Right ventricle myocardium inferior (tissue), 1 donor: ENCODE measurements at places on chromosomes 4 and X. TPM values are rescaled to one million over a fixed set of nuclear protein-coding genes. Genes with fewer than 3 reads are reported as not detected.

DNA sequence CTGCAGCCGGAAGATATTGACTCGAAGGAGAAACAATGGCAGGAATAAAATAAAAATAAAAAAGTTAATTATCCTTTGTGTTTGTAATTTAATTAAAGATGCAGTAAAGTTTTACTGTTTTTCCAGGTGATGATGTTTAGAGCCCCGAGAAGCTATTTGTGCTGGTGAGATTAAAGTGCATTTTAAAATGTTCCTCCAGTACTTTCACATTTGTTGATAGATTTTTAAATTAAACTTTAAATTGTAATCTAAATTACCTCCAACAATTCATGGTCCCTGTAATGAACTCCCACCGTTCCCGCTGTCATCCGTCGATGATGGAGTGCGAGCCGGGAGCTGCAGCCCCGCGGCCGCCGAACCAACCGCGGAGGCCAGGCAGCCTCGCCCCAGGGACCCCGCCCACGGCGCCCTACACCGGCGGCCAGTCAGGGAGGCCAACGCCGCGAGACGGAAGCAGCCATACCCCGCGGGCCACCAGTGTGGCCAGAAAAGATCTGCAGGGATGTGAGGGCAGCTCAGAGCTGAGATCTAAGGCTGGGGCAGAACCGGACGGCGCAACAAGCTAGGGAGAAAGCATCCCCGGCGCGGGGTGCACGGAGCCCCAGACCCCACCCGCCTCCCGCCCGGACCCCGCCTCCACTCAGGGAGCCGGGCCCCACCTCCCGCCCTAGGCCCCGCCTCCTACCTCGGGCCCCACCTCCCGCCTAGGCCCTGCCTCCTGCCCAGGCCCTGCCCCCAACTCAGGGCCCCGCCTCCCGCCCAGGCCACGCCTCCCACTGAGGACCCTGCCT lies 104.0 kb downstream of the FAM53A start:
- DNase-seq: peak; percentile 96

DNA sequence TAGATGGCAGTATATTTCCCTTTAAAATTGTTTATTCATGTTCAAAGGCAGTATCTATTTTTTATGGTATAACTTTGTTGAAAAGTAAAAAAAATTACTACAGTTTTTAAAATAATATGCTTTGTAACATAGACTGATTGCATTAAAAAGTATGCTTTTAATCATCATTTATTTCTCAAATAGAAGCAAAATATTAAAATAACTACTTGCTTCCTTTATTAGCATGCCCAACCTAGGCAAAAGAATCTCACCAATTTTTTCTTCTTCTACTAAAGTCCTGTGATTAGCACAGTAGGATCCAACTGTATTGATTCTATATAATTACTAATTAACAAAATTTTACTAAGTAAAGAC lies 69.6 kb upstream of the NFKB1 start:
- DNase-seq: no peak

GRCh38 chrX:67610282-67610681 lies 66.5 kb downstream of the AR start:
- no peak for DNase-seq

Gene XPNPEP2
- total RNA-seq: 0.68 TPM
